GM12891 (cell line): ENCODE measurements at places on chromosomes 2 and 18.

GRCh38 chr18:10787293-10787901 is 261.6 kb downstream of the NAPG start:
- DNase-seq, result peak; percentile 25

GRCh38 chr2:217570394-217570793 is 432.4 kb downstream of the TNS1 start:
- DNase-seq, result no peak

- no peak for DNase-seq
These were observed 2.6 kb upstream of the TMEFF2 start for GRCh38 chr2:192197357-192197756.

DNA sequence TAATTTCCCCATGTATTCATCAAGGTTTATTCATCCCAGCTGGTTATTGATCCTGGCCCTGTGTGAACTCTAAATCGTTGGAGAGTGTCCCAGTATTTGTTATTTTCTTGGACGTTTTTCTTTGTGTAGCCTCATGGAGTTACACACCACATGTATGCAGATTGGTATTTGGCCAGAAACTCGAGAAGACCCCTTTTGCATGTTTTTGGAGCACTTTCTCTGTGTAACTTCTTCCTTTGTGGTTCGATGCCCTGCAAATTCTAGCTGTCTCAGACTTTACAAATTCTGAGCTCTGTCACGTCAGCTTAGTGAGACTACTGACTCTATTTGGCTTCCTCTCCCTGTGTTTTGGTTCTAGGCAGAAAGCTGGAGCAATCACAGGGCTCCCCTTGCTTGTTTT is 198.7 kb downstream of the MCFD2 start:
- no peak for DNase-seq

- DNase-seq, result no peak
These were observed 157.0 kb upstream of the CBLN2 start for GRCh38 chr18:72700961-72701710.

DNA sequence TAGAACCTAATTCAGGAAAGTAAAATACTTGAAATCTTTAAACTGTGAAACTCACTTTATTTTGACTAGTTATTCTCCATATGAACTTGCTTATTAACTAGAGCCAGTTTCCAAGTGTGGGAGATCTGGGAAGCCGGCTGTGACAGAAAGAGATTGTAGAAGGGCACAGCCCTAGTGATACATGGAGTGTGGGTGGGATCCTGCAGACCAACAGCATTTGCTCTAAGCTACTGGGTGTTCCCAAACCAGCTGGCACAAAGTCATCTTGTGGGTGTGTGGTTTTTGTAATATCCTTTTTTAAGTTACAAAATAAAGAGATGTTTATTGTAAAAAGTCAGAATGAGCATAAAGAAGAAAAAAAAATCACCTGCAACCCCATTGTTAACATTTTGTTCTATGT is 3.4 kb downstream of the DUSP19 start:
- no peak for DNase-seq

GRCh38 chr2:43937269-43937820 is 58.4 kb downstream of the LRPPRC start:
- no peak for DNase-seq
